ENCODE measurements at places on chromosomes 3 and 15.

DNA sequence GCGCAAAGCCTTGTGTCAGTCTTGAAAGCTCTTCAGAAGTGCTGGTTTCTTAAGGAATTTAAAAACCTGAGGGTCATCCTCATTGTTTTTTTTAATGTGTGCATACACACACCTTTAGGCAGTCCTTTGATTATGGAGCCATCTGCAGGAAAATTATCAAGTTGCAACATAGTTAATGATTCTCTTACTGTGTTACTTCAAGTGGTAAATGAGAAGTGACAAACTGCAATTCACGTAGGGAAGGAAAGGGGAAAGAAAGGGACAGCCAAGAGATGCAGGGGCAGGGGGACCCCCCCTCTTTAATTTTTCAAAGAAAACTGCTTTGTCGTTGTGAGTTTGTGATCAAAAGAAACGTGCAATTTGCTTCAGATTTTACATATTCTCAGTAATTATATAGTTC lies 162.4 kb upstream of the CGNL1 start:
- DNase-seq = no peak

DNA sequence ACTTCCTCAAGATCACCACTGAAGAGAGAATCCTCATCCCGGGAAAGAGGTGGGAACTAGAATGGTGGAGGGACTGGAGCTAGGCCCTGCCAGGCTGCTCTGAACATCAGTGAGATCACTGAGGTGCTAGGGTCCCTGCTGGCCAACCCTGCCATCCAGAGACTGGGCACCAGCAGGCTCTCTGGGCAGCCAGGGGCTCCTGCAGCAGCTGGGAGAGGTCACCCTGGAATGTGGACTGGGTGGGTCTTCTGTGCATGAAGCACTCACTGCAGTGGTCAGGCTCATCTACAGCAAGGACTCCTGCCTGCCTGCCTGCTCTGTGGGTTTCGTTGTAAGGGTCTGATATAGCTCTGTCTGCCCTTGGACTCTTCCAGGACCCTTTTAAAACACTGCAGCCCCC lies 24.9 kb downstream of the ALS2CL start:
- DNase-seq = no peak

- DNase-seq = no peak
Observed at GRCh38 chr3:193686665-193687483, 93.9 kb downstream of the OPA1 start.

GRCh38 chr15:90512276-90512675 lies 17.4 kb upstream of the CRTC3 start:
- DNase-seq = no peak
